ENCODE measurements at places on chromosomes 5 and 9.

DNA sequence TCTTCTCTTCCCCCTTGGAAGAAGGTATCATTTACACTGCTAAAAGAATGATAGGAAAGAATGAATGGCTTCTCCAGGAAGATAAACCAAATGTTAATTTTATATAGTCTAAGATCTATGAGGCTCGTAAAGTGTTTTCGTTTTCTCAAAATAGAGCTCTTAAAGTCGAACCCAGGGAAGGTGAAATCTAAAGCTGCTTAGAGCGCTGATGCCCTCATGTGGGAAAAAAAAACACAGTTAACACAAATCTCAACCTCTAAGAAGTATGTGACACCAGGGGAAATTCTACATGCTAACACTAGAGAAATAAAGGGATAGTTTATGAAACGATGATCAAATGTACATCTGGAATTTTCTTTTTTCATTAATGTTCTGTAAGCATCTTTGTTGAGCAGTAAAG, 257.9 kb downstream of the RASEF start:
- DNase-seq, result no peak

DNA sequence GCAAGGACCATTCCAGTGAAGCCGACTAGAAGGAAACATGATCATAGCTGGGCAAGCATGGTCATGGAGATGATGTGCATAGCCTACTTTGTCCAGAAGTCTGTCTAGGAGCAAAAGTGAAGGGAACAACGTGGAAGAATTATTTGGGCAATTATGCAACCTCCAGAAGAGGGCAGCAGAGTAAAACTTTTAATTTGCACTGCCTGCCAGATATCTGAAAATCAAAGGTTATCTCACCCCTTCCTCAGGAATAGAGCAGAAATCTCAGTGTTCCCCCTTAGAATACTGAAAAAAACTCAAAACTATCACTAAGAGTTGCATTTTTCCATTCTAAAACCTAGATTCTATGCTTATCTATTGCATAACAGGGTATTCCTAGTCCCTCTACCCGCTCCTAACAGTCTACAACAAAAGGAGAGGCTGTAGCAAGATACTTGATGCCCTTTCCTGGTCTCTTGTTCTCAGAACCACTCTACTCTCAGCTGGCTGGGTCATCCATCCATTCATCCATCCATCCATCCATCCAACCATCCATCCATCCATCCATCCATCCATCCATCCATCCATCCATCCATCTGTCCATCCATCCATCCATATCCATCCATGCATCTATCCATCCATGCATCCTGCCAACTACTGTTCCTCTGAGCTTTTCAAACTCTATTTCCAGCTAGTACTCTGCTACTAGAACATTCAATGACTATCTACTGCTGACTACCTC, 8.4 kb upstream of the SETD9 start:
- peak; percentile 59 for DNase-seq

- DNase-seq, result no peak
Measured at GRCh38 chr9:115369322-115369957, 251.5 kb upstream of the TNC start.

DNA sequence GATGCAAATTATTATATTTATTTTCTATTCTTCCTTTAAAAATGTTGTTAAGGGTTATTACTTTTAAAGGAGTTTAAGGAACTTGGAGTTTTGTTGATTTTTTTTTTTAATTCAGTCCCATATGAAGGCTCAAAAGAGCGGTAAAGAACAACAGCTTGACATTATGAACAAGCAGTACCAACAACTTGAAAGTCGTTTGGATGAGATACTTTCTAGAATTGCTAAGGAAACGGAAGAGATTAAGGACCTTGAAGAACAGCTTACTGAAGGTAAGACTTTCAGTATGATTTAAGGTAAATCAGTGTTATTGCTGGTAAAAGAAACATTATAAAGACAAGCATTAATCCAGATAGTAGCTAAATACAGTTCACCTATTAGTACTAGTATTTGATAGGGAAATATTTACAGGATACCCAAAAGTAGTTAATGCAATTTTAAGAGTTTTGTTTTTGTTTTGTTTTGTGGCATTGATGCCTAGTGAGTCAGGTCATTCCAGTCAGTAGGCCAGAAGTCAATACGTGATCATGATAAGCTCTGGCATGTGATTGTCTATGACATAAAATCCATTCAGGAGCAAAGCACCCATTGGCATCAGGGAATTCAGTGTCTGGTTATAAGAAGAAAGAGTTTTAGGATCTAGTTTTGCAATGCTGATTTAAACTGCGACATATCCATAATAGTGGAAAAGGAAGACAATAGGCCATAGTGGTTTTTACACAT, 49.2 kb downstream of the CNTRL start:
- no peak for DNase-seq

DNA sequence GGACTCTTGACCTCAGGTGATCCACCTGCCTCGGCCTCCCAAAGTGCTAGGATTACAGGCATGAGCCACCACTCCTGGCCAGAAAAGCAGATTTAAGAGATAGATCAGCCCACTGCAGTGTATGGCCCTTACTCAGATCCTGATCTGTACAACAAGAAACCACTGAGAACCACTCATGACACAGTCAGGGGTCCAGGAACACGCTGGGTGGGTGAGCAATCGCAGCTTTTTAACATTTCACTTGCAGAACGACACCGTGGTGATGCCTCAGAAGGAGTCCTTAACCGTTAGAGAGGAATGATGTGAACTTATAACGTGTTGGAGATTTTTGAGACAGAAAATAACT, 45.3 kb upstream of the NSMF start:
- no peak for DNase-seq
